ENCODE measurements at places on chromosomes 5 and 9. TPM values are rescaled to one million over a fixed set of nuclear protein-coding genes. Genes with fewer than 3 reads are reported as not detected.

The FGF18 gene
- total RNA-seq: 0.96 TPM

The FAM78A gene
- total RNA-seq: 3.4 TPM

The SLC36A2 gene
- total RNA-seq: not detected

- no peaks in the 10 kb centered on the region for H3K27me3 ChIP-seq
- no peak overlapping the region for H3K4me3 ChIP-seq
- peaks cover 22% of the 10 kb centered on the region for H3K4me1 ChIP-seq
- H3K36me3 ChIP-seq: no peaks in the 10 kb centered on the region
- no peak overlapping the region for H3K27ac ChIP-seq
These were observed 180.2 kb downstream of the DENND1A start for GRCh38 chr9:123749580-123750202.

- no peak overlapping the region for H3K27ac ChIP-seq
- no peak for DNase-seq
- H3K4me1 ChIP-seq: no peaks in the 10 kb centered on the region
- no peaks in the 10 kb centered on the region for H3K27me3 ChIP-seq
- H3K4me3 ChIP-seq: no peak overlapping the region
- no peaks in the 10 kb centered on the region for H3K36me3 ChIP-seq
These were observed 185.0 kb downstream of the GLIS3 start for GRCh38 chr9:4114569-4115505.

GRCh38 chr9:114681594-114682332 lies at the start of gene TEX48:
TSS of gene TEX48 (minus strand) at chr9:114682192. CDS start at chr9:114671723, 10,469 bp downstream.
- no peak within 1 kb of the TSS for H3K27ac ChIP-seq
- no peaks in the 10 kb centered on the region for H3K27me3 ChIP-seq
- H3K36me3 ChIP-seq: no peaks in the 10 kb centered on the region

DNA sequence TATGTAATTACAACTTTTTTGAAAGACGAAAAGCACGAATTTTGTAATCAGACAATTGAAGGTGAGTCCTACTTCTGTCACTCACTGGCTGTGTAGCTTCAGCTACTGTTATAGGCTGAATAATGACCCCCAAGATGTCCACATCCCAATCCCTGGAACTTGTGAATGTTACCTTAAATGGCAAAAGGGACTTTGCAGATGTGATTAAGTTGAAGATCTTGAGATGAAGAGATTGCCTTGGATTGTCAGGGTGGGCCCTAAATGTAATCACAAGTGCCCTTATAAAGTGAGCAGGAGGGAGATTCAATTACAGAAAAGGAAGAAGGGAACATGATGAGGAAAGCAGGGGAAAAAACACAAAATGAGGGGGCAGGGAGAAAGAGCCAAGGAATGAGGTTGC lies 326.2 kb upstream of the MSX2 start:
- no peaks in the 10 kb centered on the region for H3K36me3 ChIP-seq
- no peak overlapping the region for H3K27ac ChIP-seq
- peaks cover 49% of the 10 kb centered on the region for H3K27me3 ChIP-seq
- no peak for DNase-seq

DNA sequence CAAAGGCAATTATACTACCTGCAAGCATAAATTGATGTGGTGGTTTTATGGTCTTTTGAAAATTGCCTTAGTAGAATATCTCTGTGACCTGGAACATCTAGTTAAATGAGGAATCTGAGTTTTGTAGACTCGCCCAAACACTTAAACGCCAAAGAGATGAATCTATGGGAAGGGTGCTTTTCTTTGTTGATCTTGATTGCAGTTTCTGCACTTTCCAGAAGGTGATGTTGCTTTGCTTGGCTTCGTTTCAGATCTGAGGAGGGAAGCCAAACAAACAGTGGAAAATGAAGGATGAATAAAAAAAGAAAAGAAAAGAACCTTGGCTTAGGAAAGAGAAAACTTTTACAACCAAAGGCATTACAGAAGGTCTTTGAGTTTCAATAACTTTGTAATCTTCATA lies 1021.2 kb downstream of the NR2F1-AS1 start:
- peaks cover 68% of the 10 kb centered on the region for H3K4me1 ChIP-seq
- H3K36me3 ChIP-seq: no peaks in the 10 kb centered on the region
- peak; percentile 51 for DNase-seq
- H3K27me3 ChIP-seq: no peaks in the 10 kb centered on the region
- peak overlapping the region; percentile 94 for H3K27ac ChIP-seq
- no peak overlapping the region for H3K4me3 ChIP-seq

DNA sequence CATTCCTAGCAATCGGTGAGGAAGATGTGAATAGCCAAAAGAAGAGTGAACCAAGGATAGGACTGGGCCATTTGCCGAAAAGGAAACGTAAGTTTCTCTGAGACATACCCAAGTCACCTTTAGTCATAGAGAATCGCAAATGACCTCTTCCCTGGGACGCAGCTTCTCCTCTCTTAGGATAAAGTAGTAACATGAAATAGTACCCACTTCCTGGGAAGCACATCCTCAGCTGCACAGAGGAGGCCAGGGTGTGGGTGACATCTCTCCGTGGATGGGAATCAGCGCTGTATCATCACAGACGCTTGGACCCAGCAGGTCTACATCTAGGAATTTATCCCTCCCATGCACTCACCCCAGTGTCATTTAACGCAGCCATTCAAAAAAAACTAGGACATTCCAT lies 120.9 kb upstream of the PHYKPL start:
- no peak for DNase-seq
- H3K4me1 ChIP-seq: no peaks in the 10 kb centered on the region
- no peak overlapping the region for H3K27ac ChIP-seq
- no peaks in the 10 kb centered on the region for H3K36me3 ChIP-seq

DNA sequence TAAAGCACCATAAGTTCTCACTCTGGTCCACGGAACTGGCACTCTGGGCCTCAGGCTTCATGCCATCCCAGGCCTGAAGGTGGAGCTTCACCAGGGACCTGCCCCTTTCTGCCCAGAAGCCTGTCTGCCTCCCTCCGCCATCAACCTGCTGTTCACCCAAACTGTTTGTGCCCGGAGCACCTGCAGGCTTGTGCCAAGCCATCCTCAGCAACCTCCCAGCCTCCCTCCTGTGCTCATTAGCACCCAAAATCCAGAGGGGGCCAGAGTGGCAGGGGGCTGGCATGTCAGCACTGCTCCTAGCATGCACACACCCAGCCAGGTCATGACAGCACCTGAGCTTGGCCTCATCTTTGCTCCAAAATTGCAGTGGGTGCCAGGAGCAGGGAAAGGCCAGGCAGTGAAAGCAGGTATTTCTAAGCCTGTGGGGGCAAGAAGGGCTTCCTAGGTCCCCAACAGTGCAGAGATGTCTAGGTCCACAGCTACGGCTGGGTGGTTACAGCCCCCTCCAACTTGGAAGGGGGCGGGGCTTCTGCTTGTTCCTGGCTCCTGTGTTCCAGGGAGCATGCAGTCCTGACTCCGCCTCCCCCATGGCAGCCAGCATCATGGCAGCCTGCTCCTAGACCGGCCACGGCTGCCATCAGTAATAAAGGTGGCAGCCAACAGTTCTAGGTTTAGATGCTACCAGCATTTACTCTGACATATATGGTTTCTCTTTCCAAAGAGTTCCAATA lies 85.1 kb downstream of the GIN1 start:
- no peak overlapping the region for H3K4me3 ChIP-seq
- no peak overlapping the region for H3K27ac ChIP-seq
- no peak for DNase-seq
- H3K4me1 ChIP-seq: no peaks in the 10 kb centered on the region
- no peaks in the 10 kb centered on the region for H3K27me3 ChIP-seq
- 0 out of 2 replicates have a peak, but pooled peaks cover 11% of the 10 kb centered on the region for H3K36me3 ChIP-seq

DNA sequence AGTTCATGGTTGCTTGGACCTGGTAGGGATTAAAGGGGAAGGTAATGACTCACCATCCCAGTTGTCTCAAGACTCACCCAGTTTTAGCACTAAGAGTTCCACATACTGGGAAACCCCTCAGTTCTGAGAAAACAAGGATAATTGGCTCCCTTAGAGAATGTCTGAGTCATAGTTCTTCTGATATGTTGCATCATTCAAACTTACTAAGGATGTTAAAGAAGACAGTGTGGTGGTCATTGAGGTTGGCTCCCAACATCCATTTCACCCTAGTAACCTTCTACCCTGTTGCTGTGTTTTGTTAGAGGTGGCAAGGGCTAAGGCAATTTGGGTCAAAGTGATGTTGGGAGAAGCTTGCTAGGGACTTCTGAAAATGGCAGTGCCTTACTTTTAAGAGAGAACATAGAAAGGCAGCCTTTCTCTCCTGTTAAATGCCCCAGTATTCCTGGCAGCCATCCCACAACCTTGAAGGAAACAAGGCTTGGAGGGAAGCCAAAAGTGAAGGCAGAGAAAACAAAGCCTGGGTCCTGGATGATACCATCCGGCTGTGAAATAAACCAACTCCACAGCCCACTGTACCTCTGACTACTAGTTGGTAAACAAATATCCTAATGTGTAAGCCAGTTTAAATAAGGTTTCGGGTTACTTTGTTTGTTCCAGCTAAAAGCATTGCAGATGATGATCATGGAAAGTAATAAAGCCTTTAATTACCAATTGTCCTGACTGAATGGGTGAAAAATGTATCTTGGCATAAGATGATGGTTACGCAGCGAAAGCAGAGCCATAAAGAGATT lies 80.4 kb upstream of the ADAMTSL1 start:
- H3K27me3 ChIP-seq: no peaks in the 10 kb centered on the region
- no peak overlapping the region for H3K4me3 ChIP-seq
- 0 out of 2 replicates have a peak overlapping the region, but pooled peaks have one; percentile 22 for H3K27ac ChIP-seq
- no peaks in the 10 kb centered on the region for H3K36me3 ChIP-seq
- H3K4me1 ChIP-seq: no peaks in the 10 kb centered on the region

GRCh38 chr5:133497608-133498348 lies 114.6 kb downstream of the FSTL4 start:
- H3K36me3 ChIP-seq: no peaks in the 10 kb centered on the region
- no peak overlapping the region for H3K27ac ChIP-seq
- H3K4me1 ChIP-seq: no peaks in the 10 kb centered on the region
- DNase-seq: no peak

DNA sequence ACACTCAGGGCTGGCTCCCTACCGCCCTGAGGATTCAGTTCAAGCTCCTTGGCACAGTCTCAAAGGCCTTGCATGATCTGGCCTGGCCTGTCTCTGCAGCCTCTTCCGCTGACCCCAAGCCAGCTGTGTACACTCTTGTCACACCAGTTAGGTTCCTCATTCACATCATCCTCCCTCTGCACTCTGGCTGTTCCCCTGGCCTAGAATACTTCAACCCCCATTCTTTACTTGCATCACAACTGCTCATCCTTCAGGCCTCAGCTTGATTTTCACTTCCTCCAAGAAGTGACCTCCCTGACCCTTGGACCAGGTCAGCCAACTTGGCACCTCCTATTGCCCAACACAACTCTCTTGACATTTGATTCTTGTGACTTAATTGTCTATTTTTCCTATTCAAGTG lies 18.9 kb upstream of the PFDN1 start:
- no peaks in the 10 kb centered on the region for H3K27me3 ChIP-seq
- no peak overlapping the region for H3K4me3 ChIP-seq
- H3K4me1 ChIP-seq: peaks cover 29% of the 10 kb centered on the region
- no peaks in the 10 kb centered on the region for H3K36me3 ChIP-seq
- DNase-seq: no peak

- no peak for DNase-seq
- H3K4me3 ChIP-seq: no peak overlapping the region
- H3K27me3 ChIP-seq: 0 out of 2 replicates have a peak, but pooled peaks cover 3% of the 10 kb centered on the region
- no peaks in the 10 kb centered on the region for H3K36me3 ChIP-seq
- H3K27ac ChIP-seq: no peak overlapping the region
These were observed 717.3 kb upstream of the CHD1 start for GRCh38 chr5:99646011-99646647.

DNA sequence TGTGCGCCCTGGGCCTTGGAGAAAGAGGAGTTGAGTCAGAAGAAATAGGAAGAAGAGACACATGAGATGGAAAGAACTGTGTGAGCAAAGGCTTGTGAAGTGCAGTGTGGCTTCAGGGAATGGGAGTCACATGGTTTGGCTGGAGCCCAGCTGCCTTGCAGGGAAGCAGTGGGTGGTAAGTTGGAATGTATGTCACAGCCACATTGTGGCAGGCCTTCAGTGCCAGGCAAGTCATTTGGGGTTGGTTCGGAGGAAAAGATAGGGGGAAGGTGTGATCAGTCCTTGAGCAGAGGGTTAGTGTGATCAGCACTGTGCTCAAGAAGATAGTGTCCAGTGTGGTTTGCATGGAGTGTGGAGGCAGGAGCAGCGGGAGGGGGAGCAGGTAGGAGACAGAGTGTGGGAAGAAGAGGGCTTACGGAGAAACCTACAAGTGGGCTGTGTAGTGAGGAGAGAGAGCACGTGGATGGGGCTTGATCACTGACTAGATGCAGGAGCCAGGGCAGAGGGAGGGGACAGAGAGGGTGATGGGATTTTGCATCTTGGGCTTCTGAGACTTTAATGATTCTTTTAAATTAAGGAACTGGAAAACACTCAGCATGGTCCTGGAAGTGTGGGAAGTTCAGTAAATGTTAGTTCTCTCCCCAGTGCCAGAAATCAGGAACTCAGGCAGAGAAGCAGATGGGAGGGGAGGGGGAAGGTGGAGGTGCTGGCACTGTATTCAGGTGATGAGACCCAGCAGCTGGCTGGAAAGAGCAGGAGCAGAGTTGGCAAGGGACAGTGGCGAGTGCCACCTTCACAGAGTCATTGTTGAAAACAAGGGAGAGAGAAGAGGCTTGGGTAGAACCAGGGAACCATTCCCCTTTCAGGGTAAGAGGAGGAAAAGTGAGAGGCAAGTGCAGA lies 46.6 kb downstream of the ARHGAP26 start:
- peaks cover 71% of the 10 kb centered on the region for H3K4me1 ChIP-seq
- H3K36me3 ChIP-seq: no peaks in the 10 kb centered on the region
- no peak overlapping the region for H3K4me3 ChIP-seq
- H3K27me3 ChIP-seq: no peaks in the 10 kb centered on the region

DNA sequence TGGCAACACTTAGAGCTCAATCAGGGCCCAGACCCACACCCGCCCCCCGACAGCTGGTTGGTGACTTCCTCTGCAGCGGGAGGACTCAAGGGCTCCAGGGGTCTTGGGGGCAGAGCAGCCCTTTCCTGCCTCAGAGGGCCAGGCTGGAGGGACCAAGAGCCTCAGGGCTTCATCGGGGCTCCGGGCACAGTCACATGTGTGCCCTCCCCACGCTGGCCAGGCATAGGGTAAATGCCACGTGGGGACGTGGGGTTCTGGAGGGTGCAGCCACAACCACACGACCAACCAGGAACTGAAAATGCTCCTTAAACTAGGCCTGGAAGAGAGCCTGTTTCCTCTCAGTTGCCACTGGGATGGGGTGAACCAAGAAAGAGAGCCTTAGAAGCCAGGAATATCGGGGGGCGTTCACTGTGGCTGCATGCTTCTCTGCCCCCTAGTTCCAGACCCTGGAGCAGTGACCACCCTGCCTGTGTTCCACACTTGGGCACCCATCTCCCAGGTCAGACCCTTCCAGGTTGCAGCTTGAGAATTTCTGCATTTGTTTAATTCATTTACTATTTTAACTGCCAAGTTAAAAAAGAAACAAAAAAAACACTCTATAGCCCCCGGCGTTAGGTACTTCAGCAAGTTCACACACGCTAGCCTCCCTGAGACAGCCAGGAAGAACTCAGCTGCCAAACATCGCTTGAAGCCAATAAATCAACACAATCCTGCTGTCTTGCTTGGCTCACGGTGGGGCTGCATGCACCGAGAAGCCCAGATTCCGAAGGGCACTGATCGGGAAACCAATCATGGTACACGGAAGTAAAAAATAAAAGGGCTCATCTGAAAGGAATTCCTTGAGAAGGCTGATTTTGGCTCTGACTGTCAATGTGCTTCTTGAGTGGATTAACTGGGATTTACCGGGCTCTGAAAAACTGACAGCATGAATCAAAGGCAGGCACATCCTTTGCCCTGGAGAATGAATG lies 56.1 kb upstream of the PHYKPL start:
- no peak overlapping the region for H3K27ac ChIP-seq
- no peak overlapping the region for H3K4me3 ChIP-seq
- no peaks in the 10 kb centered on the region for H3K4me1 ChIP-seq
- H3K36me3 ChIP-seq: no peaks in the 10 kb centered on the region
- H3K27me3 ChIP-seq: peaks cover 4% of the 10 kb centered on the region
